ENCODE measurements at places on chromosomes 11 and 22.

DNA sequence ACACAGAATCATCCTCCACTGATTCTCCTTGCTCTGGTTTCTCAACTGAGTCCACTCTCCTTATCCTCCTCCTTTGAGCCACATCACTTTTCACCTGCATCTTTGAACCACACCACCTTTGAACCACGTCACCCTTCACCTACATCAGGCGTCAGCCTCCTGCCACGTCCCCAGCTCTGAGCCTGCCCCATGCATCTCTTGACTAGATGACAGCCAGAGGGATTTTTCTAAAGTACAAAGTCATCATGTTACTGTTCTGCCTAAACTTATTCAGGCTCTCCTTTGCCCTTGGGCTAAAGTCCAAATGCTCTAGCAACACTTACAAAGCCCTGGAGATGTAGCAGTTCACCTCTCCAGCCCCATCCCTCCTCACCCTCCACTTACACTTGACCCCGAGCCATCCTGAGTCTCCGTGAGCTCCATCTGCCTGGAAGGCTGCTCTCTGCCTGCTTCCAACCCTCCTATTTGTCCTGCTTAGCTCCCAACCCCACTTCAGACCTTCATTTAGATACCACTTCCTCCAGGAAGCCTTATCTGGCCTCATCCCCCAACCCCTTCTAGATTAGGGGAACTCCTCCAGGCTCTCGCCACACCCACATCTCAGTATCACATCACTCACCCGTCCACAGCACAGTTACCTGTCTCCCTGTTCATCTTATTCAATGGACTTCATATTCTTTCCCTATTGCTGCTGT is 3.7 kb upstream of the MS4A10 start:
- DNase-seq: no peak

GRCh38 chr11:15768321-15768720 is 588.0 kb downstream of the SOX6 start:
- DNase-seq: no peak

GRCh38 chr11:35260342-35260985 is 121.5 kb downstream of the CD44 start:
- DNase-seq: peak; percentile 30

DNA sequence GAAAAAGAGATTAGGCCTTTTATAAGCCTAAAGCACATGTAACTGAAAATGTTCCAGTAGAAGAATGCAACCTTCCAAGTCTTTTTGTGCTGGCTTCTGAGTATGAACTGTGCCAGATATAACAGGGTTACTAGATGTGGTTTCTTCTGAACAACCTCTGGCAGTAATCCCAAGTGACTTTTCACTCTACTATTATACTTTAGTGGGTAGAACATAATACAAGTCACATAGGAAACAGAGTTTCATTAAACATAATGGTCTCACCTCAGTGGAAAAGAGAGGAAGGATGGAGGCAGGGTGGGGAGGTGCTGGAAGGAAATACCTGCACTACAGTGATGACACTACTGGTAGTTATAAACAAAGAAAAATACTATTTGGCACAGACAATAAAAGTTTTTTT is 81.3 kb downstream of the PHF21A start:
- no peak for DNase-seq

DNA sequence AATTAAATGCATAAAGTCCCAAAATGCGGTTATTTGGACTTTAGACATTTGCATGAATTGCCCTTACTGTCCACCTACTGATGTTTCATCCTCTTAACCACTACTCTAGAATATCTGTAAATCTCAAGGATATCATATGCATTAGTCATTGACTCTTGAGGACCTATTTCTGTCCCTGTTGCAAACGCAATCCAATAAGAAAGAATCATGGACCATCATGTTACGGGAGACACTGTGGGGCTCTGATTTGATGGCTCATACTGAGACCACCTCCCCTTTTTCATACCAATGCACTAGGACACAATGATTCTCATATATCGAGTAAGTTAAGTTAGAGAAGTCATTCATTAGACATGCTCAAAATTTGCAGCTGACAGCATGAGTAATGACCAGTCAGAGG is 14.4 kb downstream of the POU2AF2 start:
- no peak for DNase-seq

DNA sequence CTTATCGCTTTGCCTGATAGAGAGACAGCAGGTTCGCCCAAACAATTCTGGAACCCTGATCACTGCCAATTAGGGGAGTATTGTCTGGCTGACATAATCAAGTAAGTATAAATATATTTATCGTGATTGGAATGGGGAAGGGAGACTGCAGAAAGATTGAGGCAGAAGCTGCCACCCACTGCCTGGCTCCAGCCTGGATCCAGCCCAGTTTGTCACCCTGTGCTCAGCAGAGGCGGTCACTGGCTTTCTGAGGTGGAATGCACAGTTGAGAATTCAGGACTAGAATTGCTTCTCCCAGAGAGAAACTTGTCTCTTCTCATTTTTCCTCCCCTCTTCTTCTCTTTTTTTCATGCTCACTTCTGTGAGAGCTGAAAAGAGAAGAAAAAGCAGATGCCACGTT is 25.9 kb downstream of the GRAP2 start:
- no peak for DNase-seq

GRCh38 chr22:48717076-48717810 is 1110.4 kb downstream of the BRD1 start:
- DNase-seq: no peak

DNA sequence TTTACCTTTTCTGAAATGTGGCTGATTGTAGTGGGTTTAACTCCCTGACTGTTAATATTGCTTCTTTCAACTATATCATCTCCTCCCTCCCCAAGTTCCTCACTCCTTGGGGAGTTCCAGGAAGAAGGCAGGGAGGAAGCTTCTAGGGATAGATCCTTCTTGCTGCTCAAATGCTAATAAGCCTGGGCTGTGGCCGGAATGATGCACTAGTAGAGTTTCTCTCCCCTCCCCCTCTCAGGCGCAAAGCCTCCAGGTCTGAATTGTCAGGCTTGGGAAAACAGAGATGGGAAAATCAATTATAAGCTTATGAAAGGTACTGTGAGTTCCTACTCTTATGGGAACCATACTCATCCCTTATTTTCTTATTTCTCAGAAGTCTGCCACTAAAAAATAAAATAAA is 30.8 kb downstream of the FEZ1 start:
- DNase-seq: no peak

DNA sequence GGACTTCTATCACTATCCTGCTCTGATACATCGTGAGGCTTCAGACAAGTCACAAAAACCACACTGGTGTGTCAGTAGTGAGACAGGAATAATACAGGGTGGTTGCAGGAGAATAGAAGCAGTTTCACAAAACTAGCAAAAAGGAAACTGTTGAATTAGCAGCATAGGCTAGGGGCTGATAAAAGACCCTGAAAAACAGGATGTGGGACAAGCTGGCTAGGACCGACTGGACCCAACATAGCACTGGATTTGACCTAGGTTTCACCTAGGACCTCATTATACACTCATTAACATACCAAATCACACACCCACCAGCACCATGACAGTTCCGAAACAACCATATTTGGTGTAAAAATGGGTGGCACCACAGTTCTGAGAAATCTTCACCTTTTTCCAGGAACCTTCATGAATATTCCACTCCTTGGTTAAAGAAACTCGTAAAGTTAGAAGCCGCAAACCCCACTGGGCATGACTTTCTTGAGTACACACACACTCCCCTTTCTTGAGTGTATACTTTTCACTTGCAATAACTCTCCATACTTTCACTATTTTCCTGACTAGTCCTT is 76.2 kb downstream of the SLC1A2 start:
- no peak for DNase-seq

- no peak for DNase-seq
Measured at GRCh38 chr11:117654281-117655255, 142.4 kb downstream of the DSCAML1 start.

DNA sequence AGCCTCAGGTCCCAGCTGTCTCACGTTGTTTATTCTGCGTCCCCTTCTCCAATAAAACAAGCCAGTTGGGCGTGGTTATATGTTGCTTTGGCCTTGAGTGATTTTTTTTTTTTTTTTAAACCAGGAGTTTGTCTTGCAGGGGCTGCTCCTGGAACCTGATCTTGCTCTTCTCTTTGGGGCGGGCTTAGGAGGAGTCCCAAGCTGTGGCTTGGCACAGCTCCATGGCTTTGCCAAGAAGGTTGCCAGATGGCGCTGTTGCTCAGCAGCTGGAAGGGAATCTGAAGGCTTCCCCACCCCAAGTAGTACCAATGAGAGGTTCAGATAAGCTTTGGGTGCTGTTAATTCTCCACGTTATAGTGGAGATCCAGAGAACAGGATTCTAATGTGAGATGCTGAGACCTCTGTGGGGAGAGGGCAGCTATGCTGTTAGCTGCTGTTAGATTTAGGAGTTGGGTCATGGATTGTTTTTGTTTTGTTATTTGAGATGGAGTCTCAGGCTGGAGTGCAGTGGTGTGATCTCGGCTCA is 2.0 kb upstream of the FERMT3 start:
- DNase-seq: peak; percentile 89

- no peak for DNase-seq
Measured at GRCh38 chr11:84721561-84721961, 905.6 kb downstream of the DLG2 start.

DNA sequence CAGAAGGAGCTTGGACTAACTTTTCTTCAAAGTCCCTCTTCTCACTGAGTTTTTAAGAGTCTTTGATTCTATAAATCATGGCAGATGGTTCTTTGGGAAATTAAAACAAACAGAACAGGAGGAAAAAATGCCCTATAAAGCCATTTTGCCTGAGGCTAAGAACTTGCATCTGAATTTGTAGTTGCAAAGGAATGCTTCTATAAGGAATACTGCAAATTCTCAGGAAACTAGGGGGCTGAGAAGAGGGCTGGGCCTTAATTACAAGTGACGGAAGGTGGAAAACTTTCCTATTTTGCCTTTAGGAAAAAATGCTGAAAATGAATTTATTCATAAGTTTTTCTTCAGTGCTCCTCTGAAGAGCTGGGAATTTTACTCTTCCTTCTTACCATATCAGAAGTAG is 90.0 kb upstream of the NARS2 start:
- no peak for DNase-seq

DNA sequence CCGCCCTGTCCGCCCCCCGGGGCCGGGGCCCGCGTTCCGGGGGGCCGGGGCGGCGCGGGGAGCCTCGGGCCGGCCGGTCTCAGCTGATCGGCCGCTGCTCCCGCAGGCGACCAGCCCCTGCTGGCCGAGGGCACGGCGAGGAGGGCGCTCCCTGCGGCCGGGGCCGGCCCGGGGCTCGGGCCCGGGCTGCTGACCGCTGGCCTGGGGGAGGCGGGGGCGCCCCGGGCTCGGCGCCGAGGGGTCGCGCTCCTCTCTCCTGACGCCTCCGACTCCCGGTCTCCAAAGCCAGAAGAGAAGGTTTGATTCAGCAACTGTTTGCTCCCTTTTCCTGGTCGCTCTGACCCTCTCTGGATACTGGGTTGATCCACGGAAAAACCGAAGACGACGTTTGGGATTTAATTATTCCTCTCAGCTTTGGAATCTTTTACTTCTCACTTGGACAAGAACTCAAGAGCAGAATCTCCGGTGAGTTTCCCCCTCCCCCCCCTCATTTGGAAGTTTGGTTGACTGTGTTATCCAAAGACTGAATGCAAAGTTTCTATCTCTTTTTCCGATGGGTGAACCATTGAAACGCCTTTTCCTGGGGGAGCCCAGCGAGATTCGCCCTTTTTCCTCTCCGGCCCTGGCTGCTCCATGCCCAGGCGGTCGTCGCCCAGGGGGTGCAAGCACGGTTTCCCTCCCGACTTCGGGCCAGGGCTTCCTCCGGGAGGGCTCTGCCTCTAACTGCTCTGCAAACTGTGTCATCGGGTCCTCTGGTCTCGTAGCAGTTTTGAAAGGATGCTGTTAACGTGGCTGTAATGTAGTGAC is 725 bp downstream of the KDM2A start:
- DNase-seq: peak; percentile 48

- no peak for DNase-seq
Measured at GRCh38 chr22:47388778-47389177, 626.3 kb downstream of the TBC1D22A start.

All from A549 (cell line).